ENCODE measurements at places on chromosomes 7 and 10.
A peak's percentile ranks its signal among the peaks of the same experiment; 100 is the strongest.

DNA sequence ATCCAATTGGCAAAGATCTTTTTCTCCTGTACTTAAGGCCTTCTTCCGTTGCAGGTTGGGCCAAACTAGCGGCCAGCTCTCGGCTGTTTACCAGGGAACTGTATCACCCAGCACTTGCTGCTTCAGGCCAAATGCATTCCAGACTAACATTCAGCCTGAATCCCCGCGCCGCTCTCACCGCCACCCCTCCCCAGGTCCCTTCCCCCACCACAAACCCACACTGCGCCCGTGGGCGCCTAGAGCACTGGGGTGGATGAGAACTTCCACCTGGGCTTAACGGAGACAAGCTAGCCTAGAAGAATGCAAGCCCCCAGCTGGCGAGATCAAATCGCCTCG is 676 bp downstream of the TCAF1 start:
- no peak for DNase-seq

- no peak for DNase-seq
These were observed 8.6 kb downstream of the CPA4 start for GRCh38 chr7:130301501-130302020.

DNA sequence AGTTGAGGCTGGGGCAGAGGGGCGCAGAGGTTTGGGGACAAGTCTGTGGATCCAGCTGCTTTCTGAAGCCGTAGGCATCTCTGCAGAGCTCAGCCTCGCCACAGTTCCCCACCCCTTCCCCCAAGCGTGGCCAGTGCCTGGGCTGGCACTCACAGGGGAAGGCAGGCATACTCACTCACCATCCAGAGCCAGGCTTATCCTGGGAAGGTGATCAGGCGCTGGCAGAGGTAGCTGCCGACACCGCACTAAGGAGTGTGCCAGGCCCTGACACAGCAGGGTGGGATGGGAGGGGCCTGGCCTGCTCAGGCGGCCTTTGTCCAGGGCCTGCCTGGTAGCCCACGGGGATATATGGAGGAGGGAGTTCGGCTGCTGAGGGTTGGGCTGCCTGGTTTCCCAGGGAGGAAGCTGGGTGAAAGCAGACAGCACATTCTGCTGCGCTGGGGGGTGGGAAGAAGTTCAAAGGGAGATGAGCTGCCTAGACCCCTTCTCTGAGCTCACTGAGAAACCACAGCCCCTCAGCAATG is 15.9 kb downstream of the VSIR start:
- no peak for DNase-seq

DNA sequence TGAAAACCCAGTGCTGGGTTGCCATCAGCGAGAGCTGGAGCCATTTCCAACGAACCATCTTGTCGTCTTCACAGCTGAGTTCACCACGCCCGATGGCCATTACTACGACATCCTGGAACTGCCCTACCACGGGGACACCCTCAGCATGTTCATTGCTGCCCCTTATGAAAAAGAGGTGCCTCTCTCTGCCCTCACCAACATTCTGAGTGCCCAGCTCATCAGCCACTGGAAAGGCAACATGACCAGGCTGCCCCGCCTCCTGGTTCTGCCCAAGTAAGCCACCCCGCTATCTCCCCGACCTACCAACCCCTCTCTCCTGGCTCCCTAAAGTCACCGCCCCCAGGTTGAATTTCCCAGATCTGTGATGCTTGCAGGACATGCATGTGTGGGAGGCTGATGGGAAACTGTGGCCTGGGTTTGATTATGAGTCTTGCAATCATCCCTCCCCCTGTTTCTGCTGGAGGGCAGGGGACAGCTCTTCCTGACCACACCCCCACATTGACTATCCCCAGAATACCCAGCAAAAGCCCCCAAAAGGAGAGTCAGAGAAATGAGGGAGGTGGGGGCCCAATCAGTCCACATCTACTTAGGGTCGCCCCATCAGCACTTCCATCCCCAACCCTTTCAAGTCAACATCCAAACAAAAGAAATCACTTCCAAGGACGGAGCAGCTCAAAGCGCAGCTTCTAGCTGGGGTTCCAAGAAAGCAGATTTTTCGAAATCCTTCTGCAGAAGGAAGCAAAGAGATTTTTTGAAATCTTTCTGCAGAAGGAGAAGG is 6.9 kb downstream of the SERPINE1 start:
- DNase-seq, result no peak

DNA sequence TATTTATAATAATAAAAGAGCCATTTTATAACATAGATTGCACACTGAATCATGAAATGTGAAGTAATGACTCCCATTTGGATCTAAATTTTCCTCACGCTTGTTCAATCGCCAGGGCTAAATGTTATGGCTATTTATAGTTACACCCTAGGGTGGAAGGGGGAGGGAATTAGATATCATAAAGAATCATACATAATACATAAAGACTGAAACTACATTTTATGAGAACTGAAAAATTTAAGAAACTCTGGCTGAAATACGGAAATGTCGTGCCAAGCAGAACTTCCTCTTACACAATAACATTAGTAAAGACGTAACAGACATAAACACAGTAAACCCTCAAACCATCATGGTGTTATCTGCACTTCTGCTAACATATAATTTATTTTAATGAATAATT is 327.5 kb upstream of the PHF14 start:
- DNase-seq, result no peak

DNA sequence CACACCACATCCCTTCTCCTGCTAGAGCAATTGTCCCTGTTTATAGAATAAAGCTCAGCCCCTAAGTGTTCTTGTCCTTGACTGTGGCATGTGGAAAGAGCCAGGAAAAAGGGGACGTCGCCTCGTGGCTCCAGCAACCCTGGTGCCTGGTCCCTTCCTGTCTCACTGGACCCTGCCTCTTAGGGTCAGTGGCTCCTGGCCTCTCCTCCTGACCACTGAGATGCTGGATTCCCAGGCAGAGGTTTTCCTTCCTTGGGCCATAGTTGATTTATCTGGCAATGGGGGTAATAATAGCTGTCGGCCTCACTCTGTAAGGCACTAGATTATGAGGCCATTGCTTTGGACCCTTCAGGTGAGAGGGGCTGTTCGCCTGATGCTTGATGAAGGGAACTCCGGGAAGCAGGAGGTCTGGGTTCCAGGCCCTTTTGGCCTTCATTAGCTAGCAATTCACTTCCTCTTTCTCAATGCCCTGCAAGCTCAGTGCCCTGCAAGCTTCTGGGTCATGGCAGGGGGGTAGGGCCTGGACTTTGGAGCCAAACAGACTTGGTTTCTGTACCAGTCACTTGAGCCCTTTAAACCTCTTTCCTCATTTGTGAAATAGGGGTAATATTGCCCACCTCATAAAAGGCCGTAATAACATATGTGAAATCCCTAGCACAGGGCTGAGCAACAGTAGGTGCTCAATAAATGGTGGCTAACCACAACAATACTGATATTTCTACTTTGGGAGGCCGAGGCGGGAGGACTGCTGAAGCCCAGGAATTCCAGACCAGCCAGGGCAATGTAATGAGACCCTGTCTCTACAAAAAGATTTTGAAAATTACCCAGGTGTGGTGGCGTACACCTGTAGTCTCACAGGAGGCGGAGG is 1.1 kb downstream of the ASL start:
- DNase-seq, result no peak

- peak; percentile 43 for DNase-seq
These were observed at the start of gene FAM131B for GRCh38 chr7:143362131-143363015. FAM131B (minus strand) TSS chr7:143362713; CDS start chr7:143362603, 110 bp downstream.

DNA sequence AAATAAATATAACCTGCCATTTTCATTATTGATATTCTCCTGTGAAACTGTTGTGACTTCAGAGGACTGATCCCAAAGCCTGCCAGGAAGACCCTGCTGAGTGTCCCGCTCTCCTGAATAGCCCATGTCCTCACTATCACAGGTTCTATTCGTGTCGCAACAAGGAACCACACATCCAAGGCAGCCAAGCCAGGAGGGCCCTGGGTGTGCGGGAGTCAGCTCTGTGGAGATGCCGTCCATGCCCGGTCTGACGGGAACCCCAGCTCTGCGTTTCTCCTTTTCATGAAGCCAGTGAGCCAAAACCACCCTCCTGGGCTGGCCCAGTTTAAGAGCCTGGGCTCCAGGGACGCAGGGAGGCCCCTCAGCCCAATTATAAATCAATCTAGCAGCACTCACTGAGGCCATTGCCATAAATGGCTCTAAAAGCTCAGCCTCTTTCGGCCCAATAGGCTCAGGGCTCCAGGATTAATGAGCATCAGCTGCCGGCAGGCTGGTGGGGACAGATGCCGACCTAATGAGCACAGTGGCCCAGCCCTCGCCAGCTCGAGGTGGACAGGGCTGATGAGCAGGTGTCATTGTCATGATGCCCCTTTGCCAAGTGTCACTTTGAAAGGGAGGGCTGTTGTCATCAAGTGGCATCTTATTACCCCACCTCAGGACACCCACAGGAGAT is 177.9 kb downstream of the PLXNA4 start:
- DNase-seq, result no peak

GRCh38 chr10:104351061-104351702 is 2.5 kb upstream of the CFAP58 start:
- no peak for DNase-seq

GRCh38 chr10:76303682-76304316 is 872.4 kb downstream of the LRMDA start:
- peak; percentile 5 for DNase-seq

DNA sequence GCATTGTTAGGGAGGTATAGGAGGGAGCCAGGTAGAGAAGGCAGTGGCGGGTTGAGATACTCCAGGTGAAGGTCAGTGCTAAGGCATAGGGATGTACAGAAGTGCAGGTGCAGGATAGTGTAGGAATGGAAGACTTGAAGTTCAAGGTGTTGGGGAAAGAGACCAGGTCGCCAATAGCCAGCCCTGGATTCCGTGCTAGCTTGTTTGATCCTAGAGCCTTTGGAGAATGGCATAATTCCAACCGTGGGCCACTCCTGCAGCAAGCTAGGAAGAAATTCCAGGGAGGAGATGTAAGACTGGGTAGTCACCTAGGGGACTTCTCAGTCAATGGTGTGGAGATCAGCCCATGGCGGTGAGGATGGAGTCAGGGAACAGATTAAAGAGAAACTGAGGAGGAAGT is 272.7 kb downstream of the RPS24 start:
- no peak for DNase-seq

GRCh38 chr7:142997456-142997989 is 29.4 kb downstream of the OR9A2 start:
- DNase-seq, result no peak

DNA sequence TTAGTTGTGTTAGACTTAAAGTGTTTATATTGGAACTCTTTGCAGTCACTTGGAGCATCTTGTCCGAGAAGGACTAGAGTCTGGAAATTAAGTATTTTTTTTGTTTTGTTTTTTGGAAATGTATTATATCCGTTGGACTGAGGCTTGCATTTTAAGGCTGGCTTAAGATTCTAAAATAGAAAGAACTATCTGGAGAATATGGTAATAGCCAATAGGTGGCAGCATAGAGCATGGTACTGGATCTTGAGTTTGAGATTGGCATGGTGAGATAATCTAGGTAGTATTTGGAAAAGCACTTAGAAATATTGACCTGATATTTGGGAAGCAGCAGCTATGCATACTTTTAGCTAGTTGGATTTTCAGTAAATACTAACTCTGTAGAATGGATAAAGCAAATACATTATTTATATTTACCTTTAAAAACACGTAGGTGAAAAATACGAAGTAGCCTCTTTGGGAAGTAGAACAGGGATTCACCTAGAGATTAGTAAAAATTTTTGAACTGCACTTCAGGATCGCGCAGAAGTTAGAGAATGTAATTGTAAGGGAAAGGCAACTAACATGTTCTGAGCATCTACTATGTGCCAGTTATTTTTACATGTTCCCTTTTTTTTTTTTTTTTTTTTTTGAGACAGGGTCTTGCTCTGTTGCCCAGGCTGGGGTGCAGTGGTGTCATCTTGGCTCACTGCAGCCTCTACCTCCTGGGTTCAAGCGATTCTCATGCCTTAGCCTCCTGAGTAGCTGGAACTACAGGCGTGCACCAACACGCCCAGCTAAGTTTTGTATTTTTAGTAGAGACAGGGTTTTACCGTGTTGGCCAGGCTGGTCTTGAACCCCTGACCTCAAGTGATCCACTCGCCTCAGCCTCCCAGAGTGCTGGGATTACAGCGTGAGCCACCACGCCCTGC is 78.6 kb downstream of the LCOR start:
- DNase-seq, result no peak

DNA sequence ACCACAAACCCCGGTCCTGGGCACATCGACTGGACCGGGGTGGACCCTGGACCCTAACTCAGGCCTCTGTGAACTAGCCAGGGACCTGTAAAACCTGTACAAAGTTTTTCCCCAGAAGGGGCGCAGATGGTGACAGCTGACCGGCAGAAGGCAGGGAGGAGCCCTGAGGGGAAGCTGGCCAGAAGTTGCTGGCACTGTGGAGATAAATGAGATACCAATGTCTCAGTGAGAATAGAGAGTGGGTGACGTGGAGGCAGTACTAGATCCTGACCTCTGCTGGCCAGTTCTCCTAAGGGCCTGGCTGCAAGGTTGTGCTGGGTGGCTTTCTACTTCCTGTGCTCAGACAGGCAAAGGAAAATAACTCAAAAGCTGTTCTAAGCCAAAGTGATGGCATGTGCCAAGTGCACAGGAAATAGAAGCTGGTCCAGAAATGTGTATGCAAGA is 10.6 kb upstream of the TSPAN14 start:
- peak; percentile 53 for DNase-seq

DNA sequence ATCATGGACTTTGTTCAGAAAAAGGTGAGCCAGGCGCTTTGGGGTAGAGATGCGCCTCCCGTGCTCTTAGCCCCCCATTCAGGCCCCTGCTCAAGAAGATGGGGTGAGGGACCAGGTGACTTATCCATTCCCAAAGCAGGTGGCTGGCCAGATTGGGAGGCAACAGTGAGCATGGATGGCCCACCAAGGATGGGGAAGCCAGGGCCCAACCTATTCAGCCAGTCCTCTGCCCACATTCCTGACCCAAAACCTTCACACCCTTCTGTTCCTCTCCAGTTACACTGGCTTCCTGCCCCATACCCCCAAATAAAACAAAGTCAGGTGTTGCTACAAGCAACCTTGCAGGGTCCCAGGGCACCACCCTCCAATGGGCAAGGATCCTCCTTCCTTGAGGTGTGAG is 44.4 kb downstream of the TSPAN15 start:
- DNase-seq, result no peak

GRCh38 chr7:17506596-17506995 is 208.1 kb downstream of the AHR start:
- no peak for DNase-seq

- no peak for DNase-seq
These were observed 177.9 kb upstream of the PLXDC2 start for GRCh38 chr10:19638182-19638895.

- DNase-seq, result no peak
These were observed 76.4 kb downstream of the LYZL2 start for GRCh38 chr10:30553018-30553625.

Measured in stimulated activated naive CD8-positive, alpha-beta T cell treated with anti-CD3 and anti-CD28 coated beads, Interleukin-15, amount 100 ng/mL, for 72 hours (primary cell).